ENCODE measurements at places on chromosomes 7 and 10. TPM values are rescaled to one million over a fixed set of nuclear protein-coding genes. Genes with fewer than 3 reads are reported as not detected.

The SYNPO2L gene
- 33.6 TPM for polyA plus RNA-seq

The SMKR1 gene
- polyA plus RNA-seq: 0.32 TPM

The KIAA1549 gene
- polyA plus RNA-seq: 7.5 TPM

The TUBB8 gene
- polyA plus RNA-seq: not detected

The SMURF1 gene
- polyA plus RNA-seq: 11.9 TPM

The ATOH7 gene
- 0.50 TPM for polyA plus RNA-seq
